SHP77 (cell line): ENCODE measurements at places on chromosomes 4 and X.

DNA sequence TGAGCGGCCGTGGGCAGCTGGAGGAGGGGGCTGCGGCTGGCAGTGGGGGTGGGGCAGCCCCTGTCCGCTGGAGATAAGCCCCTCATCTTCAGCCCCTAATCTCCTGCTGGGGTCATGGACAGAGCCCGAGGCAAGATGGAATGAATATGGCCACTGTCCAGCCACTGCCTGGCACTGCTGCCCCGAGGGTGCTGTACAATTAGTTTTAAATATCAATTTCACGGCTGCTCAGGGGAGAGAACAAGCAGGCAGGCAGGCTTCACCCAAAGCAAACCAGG is 64.1 kb upstream of the NKX1-1 start:
- DNase-seq, result no peak

- DNase-seq, result no peak
Observed at GRCh38 chrX:11421805-11422524, 128.8 kb downstream of the AMELX start.

DNA sequence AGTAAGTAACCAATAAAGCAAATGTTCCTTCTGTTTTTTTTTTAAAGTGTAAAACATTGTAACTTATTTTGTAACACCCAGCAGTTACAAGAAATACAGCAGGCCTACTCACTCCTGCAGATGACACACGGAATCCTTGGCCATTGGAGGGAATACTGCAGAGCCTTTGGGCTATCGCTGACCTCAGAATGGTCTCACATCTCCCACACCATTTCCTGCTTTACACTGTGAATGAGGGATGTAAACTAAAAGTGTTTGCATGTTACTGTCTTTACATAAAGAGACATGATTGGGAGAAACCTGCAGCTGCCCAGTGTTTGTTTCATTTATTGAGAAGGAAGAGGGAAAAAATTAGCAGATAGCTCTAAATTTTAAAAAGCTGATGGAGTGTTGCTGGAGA is 64.1 kb downstream of the USP46 start:
- DNase-seq, result no peak

- DNase-seq, result no peak
Observed at GRCh38 chr4:5391492-5391891, 316.9 kb downstream of the EVC2 start.

DNA sequence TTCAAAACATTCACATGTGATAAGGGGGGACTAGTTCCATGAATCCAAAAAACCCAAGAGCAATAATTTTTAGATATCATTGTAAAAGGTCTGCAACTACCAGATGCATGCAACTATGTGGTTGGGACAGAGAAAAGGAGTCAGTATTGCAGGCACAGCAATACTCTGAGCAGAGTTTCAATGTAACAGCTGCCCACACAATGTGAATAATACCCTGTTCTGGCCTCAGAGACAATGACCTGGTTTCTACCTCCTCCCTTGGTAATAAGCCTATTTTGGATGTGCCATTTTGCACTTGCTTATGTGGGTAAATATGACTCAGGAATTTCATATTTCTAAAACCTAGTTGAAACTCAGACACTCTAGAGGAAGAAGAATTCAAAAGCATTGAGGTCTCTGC is 194.8 kb upstream of the RASGEF1B start:
- DNase-seq, result no peak

- no peak for DNase-seq
Observed at GRCh38 chr4:121877041-121877773, 6.9 kb upstream of the BBS7 start.

DNA sequence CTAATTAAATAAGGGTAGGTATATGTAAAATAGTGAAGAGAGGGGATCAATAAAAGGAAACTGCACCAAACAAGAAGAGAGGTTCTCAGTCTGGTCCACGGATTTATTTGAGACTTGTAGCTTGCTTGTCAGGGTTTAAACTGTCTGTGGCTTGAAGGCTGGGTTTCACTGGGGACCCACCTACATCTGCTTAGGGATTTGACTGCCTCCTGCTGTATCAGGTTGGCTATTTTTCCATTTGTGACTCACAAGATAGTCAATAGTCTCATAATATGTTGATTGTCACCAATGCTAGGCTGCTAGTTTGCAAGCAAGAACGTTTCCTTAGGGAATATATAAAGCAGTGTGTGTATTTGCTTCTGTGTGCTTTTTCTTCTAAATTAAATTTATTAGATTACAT is 1950.7 kb upstream of the IGFBP7 start:
- DNase-seq, result no peak

- no peak for DNase-seq
Observed at GRCh38 chr4:86757468-86757867, 91.7 kb downstream of the SLC10A6 start.

DNA sequence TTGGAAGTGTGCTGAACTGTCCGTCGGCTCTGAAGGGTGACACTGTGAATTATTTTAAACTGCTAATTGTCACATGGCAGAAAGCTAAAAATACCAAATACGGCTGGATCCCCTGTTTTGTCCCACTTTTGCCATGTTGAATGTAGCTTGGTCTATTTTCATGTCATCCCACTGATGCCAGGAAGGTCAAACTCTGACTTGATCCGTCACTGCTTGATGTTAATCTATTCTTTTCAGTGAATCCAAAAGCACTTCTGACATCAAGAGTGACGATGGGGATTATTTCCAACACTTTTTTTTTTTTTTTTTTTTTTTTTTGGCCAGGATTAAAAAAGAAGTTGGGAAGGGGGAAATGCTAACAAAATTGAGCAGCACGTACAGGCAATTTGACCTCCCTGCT is 734.6 kb upstream of the TENM3 start:
- DNase-seq, result no peak

DNA sequence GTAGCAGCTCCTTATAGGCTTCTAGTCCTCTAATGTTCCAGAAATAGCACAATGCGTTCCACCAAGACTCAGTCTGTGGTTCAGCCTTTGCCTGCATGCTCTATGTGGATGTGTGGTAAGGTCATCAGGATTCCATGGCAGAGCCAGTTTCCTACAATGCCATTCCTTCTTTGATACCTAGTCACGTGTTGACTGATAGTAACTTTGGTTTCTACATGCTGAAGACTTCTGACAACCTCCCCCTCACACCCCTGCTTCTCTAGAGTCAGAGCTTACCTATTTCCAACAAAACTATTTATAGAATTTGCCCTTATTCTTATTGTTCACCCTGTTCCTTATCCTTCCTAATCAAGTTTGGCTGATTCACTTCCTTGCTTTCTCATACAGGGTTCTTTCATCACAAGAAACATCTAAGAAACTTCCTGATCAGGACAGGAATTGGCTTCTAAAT is 81.1 kb downstream of the CT47B1 start:
- no peak for DNase-seq

DNA sequence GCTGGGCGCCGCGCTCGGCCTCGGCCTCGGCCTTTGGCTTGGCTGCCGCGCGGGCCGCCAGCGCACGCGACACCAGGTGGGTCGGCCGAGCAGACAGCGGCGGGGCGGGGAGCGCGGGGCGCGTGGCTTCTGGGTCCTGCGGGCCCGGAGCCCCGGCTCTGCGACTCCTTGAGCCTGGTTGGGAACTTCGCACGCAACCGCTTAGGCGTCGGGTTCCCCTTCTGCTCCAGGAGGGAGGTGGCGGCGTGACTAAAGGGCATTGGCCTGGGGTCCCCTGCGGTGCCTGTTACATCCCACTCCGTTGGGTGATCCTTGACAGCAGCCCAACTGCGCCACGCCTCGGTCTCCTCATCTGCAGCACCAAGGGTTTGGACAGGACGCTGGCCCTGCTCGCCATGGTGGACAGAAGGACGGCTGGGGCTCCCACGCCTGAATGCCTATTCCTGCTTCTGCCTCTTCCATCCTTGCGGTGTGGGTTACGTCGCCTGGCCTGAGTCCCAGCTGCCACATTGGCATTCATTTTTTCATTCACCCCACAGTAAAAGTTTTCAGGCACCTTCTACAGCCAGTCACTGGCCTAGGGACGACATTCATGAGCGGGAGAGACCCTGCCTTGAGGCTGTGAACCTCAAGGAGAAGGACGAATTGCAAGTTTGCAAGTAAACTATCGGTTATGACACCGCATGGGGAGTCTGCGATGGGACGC is 631 bp downstream of the EVC start:
- DNase-seq, result peak; percentile 23
